ENCODE measurements at places on chromosomes 16 and 17.

DNA sequence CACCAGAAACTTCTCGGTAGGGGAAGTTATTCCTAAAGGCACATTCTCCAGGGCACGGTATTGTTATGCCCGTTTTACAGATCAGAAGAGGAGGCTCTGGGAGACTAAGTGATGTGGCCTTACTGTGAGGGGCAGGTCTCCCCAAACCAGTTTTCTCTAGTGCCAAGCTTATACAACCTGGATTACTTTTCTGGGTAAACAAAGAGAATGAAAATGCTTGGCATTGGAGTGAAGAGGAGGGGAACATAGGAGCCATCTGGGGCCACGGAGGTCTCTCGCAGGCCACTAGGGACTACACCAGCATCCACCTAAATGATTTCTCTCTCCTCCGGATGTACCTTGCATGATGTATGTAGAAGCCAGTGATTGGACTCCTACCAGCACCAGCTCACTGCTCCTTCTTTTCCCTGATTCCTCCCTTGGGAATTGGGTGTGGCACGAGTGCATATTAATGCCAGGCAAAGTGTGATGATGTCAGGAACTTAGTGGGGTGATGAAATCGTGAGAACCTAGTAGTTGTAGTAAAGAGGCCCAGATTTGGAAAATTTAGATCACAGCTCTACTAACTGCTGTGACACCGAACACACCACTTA, 674 bp downstream of the TOM1L1 start:
- no peak for DNase-seq

DNA sequence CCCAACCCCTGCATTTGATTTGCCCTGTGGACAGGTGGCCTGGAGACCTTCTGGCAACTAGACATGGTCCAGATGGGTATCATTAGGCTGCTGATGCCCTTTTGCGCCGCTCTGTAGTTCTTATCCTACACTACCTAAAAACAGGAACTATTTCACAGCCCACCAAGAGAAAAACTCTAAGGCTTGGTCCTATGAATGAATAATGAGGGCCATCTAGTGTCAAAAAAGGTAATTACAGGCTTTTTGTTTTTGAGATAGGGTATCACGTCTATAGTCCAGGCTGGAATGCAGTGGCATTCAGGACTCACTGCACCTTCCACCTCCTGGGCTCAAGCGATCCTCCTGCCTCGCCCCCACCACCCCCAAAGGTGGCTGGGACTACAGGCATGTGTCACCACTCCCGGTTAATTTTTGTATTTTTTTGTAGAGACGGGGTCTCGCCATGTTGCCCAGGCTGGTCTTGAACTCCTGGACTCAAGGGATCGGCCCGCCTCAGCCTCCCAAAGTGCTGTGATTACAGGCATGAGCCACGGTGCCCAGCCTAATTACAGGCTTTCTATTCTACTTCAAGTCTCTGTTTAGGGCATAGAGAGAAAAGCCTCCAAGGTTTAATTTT, 20.9 kb downstream of the COIL start:
- DNase-seq = no peak

DNA sequence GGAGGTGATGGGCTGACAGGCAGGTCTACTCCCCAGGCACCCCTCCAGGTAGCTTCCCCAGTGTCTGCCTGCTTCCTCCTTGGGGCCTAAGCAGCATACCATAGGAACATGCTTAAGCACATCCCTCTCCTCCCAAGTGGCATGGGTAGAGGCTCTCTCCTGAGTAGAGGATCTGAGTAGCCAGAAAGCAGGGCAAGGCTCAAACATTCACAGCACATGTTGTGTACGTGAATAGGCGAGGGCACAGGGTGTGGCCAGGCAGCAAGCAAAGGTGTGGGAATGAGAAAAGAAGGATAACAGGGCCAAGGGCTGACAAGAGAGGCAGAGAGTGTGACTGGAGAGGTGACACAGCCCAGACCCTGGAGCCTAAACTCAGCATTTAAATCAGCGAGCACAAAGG, 29.7 kb upstream of the GFOD2 start:
- DNase-seq = no peak

DNA sequence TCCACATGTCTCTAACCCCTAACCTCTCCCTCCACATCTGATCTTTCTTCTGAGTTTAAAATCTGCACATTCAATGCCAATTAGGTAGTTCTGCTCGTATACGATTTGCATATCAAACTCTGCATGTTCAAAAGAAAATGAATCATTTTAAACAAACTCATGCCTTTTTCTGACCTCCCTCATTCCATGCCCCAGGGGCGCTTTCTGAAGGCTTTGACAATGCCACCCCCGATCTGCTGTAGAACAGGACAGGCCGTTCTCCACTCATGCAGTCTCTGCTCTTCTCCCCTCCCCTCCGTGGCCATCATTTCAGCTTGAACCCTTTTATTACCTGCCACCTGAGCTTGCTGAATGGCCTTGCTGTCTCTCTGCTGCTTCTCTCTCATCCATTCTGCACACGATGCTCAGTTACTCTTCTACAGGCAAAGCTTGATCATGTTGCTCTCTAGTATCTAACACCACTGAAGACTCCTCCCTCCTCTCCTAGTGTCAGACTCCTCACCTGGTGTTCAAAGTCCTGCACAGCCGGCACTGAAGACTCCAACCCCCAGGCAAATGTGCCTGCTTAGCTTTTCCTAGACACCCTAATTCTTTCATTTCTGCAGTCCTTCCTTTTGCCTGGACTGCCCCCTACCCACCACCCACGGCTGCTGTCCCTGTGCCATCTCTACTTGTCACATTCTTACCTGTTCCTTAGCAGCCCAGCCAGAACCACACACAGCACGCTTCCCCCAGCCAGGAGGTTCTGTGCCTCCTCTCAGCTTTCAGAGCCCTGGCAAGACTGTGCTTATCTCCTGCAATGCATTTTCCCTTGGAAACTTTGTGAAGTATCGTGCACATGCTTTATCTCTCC, 6.2 kb downstream of the TMEM238L start:
- no peak for DNase-seq

- no peak for DNase-seq
These were observed 121.5 kb upstream of the ADAMTS18 start for GRCh38 chr16:77556201-77556873.
